ENCODE measurements at places on chromosomes 1 and 21. TPM values are rescaled to one million over a fixed set of nuclear protein-coding genes. Genes with fewer than 3 reads are reported as not detected.

GRCh38 chr1:167244244-167244643 lies 23.6 kb downstream of the POU2F1 start:
- no peak for ATAC-seq

Gene CDC42SE1
- total RNA-seq = 58.4 TPM

DNA sequence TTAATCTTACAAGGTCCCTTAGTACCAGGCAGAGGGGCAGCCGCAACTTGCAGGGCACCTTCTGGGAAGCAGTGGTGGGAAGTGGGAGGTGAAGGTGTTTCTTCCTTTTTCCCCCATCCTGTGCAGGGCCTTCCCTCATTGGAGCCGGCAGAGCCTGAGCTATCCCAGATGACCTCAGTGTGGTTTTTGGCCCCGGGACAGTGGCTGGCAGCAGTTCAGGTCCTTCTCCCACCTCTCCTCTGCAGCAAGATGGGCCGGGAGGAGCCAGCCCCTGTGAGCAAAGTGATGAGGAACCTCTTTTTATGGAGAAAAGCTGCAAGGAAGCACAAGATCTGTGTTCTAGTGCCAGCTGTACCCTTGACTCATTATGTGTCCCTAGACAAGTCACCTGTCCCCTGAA lies 6.8 kb downstream of the PFKFB2 start:
- no peak for ATAC-seq

Gene TEX38
- total RNA-seq = 1.0 TPM

DNA sequence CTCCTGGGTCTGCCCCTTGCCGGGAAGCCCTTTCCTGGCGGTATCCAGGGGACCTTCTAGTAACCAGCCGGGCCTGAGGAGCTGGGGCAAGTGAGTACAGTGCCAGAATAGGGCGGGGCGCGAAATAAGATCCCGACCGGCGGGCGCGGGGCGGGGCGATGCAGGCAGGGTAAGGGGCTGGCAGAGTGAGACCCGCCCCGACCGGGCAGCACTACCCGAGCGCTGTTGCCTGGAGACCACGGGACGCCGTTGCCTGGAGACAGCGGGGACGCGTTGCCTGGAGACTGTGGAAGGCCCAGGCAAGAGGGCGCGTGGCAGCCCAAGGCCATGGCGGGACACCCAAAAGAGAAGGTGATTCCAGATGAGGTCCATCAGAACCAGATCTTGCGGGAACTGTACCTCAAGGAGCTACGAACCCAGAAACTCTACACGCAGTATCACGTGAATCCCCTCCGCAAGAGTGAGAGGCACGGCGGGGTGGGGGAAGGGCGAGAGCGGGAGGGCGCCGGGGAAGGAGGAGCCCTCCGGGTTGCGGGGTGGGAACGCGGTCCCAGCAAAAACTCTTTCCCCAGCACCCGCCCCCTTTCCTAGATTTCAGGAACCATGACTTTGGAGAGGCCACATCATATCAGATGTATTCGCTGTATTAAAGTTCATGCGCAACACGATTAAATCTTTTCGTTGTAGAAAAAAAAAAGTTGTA lies 24.3 kb downstream of the EBNA1BP2 start:
- ATAC-seq = peak; percentile 93

Gene TBCE
- 19.9 TPM for total RNA-seq

GRCh38 chr1:219271818-219272535 lies 98.3 kb downstream of the LYPLAL1 start:
- ATAC-seq = no peak

GRCh38 chr1:226788965-226789364 lies 49.9 kb upstream of the ITPKB start:
- ATAC-seq = no peak

GRCh38 chr1:155706139-155706538 lies 17.2 kb downstream of the DAP3 start:
- no peak for ATAC-seq

- no peak for ATAC-seq
These were observed 26.7 kb downstream of the NDC1 start for GRCh38 chr1:53811414-53811851.

GRCh38 chr1:63063367-63063766 lies 259.0 kb upstream of the FOXD3 start:
- ATAC-seq = no peak

- ATAC-seq = no peak
These were observed 22.4 kb downstream of the CAPZB start for GRCh38 chr1:19462781-19463503.

GRCh38 chr1:90986953-90987352 lies 34.9 kb downstream of the ZNF644 start:
- no peak for ATAC-seq

DNA sequence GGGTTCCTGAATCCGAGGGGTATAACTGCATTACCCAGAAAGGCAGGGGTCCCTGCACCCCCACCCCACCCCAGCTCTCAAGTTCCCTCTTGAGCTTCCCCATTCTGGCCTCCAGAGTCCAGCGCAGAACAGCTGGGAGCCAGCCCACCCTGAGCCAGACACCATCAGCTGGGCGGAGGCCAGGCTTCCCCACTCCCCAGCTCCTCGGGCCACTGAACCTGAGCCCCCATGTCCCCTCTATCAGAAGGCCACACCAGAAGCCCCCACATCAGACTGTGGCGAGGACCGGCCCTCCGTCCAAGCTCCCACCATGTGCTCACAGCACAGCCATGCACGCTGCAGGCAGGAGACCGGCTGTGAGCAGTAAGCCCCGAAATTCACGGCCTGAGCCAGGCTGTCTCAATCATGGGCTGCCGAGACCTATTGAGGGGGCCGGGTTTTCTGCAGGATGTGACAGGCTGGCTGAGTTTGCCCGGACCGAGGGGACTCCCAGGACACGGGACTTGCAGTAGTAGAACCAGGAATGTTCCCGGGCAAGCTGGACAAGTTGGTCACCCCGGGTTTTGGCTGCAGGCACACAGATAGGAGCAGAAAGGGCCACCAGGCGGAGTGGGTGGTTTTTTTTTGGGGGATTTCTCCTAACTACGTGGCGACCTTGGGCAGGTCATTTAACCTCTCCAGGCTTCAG lies 25.5 kb upstream of the TNFRSF1B start:
- no peak for ATAC-seq

GRCh38 chr1:223765719-223766340 lies 53.5 kb downstream of the CAPN2 start:
- no peak for ATAC-seq

- peak; percentile 70 for ATAC-seq
These were observed 30.0 kb upstream of the EPS8L3 start for GRCh38 chr1:109793486-109794318.

DNA sequence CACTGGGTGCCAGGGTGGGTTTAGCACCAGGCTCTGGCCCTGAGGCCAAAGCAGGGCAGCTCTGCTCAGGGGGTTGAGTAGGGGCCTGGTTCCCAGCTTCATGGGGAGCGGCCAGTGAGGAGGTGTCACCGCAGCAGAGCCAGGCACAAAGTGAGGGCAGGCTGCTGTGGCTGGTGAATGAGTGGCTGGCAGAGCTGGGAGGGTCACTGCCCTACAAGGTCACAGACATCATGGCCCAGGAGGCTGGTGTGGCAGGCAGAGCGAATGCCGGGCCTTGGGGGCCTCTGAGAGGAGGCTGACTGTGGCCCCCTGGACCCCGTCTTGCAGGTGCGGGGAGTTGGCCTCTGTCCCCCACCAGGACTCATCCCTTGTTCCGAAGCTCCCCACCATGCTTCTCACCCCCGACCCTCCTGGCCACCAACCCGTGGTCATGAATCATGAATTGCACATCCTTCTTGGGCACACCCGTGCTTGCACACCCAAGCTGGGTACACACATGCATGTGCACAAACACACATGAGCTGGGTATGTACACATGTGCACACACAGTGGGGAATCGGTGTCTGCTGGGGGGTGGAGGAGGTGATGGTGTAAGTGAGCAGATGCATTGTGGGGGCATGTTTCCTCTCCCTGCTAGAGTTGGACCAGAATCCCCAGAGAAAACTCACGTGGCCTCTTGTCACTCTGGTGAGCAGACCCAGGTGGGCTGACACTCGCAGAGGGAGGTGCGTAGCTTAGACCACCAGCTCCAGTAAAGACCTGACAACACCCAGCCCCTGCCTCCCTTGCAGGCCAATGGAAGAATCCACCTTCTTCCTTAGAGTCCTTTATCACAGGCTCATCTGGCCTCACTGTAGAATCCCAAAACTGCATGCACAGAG lies 4.8 kb upstream of the GNB1 start:
- ATAC-seq = no peak

GRCh38 chr1:45047032-45047431 lies 35.0 kb downstream of the UROD start:
- ATAC-seq = no peak

DNA sequence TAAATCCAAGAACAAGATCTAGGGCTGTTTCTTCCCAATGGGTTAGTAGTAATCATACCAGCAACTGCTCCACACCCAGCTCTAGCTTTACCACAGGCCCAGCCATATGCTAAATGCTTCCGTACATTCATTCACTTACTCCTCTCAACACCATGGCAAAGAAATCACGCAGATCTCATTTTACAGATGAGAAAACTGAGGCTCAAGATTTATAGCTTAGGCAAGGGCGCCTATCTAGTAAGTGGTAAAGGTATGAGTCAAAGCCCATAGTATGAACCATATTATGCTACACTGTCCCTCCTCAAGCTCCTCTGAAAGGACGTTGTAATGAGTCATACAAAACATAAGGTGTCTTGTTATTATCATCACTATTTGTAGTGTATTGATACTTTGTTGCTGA lies 82.2 kb downstream of the NIBAN1 start:
- ATAC-seq = no peak

Gene ASB17
- total RNA-seq = not detected

DNA sequence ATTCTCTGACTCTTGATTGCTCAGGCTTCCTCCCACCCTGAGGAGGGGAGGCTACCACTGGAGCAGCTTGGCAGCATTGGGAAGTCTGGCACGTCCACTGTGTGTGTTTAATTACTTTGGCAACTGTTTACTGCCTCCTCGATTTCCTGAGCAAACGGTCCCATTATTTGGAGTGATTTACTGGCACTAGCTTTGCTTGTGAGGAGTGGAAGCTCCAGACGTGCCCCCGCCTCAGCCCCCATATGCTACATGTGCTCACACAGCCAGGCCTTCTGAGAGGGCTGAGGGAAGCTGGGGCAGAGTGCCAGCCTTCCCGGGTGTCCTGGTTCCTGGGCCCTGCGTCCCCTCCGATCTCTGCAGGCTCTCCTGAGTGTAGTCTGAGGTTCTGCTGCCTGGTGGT lies 306.2 kb downstream of the PTPRU start:
- ATAC-seq = peak; percentile 27

Gene ABCG1
- 0.26 TPM for total RNA-seq

DNA sequence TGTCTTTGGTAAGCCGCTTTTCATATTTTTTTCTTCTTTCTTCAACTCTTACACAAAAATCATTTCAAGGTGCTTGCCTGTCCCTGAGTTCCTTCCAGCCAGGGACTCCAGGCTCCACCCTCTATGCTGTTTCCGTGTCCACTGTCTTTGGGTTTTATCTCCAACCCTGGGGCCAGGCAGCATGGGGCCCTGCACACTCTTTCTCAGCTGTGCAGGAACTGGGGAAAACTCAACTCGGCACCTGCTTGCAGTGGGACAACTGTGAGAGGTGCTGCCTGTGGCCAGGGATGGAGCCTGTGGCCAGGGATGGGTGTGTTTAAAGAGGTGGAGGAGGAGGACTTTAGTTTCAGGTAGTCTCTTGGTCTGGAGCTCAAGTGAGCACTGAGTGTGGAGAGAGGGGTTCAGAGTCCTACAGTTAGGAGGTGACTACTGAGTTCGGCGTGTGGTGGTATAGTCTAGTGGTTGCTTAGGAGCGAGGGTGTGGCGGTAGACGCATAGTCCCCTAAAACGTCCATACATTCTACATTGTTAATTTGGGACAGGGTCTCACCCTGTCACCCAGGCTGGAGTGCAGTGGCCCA lies 13.4 kb downstream of the TNFRSF8 start:
- no peak for ATAC-seq

Gene PRRX1
- 0.23 TPM for total RNA-seq

- no peak for ATAC-seq
These were observed 10.9 kb upstream of the VAMP3 start for GRCh38 chr1:7760245-7760644.

- ATAC-seq = no peak
These were observed 100.3 kb upstream of the SGIP1 start for GRCh38 chr1:66433611-66434010.

DNA sequence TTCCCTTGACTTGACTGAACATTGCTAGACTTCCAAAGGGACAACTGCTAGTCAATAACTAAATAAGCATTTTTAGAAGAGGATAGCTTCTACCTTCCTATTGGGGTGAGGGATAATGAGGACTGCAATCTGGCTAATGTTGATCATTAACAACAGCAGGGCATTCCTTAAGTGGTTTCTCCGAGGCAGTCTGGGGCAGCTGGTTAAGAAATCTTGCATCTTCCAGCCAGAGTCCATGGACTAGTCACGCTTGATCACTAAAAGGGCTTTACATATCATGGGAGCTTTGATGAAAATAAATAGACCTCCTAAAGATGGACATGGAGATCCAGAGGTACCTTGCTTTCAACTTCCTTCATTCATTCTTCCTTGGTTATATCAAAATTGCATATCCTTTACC lies 329.4 kb upstream of the ESRRG start:
- no peak for ATAC-seq

DNA sequence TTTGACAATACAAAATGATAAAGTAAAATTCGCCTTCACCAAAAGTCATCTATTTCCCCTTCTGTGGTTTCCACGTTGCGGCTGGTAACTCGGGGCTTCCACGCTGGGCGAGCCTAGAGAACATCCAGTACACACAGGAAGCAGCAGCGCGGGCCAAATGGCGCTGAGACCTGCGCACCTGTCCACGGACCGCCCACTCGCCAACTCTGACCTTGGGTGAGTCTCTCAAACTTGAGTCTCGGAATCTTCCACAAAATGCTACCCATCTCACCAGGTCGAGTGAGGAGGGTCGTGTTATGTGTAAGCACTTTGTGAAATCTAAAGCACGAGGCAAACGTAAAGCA lies 820 bp upstream of the TTF2 start:
- no peak for ATAC-seq

DNA sequence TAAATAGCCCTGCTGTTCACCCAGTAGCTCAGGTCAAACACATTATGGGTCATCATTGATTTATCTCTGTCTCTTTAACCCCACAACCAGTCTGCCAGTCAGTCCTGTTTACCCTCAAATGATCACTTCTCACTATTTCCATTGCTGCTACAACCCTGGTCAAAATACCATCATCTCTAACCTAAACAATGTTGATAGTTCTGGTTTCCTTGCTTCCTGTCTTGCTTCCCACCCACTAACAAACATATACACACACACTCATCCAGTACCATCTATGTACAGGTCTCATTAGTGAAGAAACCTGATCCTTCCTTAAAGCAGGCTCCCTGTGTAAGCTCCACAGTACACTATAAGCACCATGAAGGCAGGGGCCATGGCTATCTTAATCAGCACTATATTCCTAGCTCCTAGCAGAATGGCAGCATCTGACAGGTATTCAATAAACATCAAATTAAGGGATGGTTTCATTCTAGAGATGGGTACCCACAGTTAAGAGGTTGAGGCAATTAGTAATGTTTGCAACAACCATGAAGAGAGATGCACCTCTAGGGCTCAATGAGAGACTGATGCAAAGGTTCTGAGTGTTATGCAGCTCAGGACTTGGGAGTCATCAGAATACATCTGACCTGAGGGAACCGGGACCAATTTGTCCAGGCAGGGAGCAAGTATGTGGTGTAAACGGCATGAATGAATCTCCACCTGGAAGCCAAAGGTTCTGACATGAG lies 10.0 kb upstream of the TGFBR3 start:
- ATAC-seq = no peak

GRCh38 chr1:219433001-219433400 lies 179.9 kb downstream of the ZC3H11B start:
- ATAC-seq = no peak

- ATAC-seq = peak; percentile 78
These were observed 26.3 kb upstream of the IER5 start for GRCh38 chr1:181061891-181062835.

GRCh38 chr1:67760030-67760821 lies 73.0 kb downstream of the GNG12 start:
- peak; percentile 92 for ATAC-seq

Gene RGS1
- not detected for total RNA-seq

Gene RNASEL
- 6.2 TPM for total RNA-seq
